ENCODE measurements at places on chromosomes 7 and 10.

GRCh38 chr7:159207393-159207792 is 62.7 kb upstream of the VIPR2 start:
- DNase-seq, result no peak

GRCh38 chr10:92712016-92712889 is 22.5 kb downstream of the HHEX start:
- no peak for DNase-seq

DNA sequence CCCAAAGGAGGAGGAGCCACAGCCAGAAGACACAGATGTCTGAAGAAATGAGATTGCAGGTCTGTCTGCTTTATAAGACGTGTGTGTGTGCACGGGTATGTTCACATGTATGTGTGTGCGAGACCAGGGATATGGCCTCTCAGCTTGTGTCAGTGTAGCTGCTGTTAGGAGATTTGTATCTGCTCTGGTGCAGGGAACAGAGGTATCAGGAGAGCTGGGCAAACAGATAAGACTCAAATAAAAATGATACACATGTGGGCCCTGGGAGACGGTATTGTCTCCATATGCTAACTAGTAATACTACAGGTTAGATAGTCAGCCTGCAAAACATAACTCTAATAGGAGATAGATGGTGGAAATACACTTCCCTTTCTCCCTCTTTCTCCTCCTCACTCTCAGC is 161.0 kb downstream of the PLXNA4 start:
- DNase-seq, result no peak

GRCh38 chr7:100130608-100131453 is 4.1 kb downstream of the MBLAC1 start:
- peak; percentile 46 for DNase-seq

- DNase-seq, result no peak
Observed at GRCh38 chr10:119371704-119372663, 164.6 kb downstream of the GRK5 start.
